Stimulated activated CD8-positive, alpha-beta memory T cell treated with anti-CD3 and anti-CD28 coated beads, Interleukin-2, amount 100 ng/mL, for 1 hour (primary cell): ENCODE measurements at places on chromosomes 5 and 9.

DNA sequence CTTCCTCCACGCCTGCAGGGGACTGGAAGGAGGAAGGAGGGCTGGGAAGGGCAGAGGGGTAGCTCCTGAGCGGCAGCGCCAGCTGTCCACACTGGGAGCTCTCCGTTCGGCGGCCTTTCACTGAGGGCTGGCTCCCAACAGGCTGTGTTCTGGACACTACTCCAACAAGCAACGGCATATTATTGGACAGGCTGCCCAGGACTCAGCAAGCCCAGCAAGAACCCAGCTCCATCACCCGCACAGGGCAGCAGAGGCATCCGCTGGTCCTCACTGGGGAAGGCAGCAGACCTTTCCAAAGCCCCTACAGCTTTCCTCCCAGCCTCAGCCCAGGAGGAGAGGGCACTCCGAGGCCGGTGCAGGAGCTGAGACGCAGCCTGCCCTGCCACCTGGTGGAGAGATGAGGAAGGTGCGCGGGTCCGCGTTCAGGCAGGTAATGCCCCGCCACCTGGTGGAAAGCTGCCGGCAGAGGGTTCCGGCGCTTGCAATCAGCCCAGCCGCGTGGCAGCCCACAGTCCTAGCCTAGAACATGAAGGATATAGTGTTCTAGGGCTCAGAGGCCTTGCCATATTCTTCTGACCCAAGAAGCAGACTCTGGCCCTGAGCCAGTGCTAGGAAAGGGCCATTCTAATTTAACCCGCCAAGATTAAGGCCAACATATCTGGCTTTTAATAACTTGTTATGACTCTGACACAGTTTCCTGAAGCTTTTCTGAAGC lies 74.4 kb downstream of the NRG2 start:
- peak; percentile 74 for DNase-seq

GRCh38 chr9:117916291-117916690 lies 212.1 kb downstream of the TLR4 start:
- DNase-seq: no peak

GRCh38 chr5:849651-850301 lies 1.0 kb downstream of the ZDHHC11 start:
- no peak for DNase-seq

DNA sequence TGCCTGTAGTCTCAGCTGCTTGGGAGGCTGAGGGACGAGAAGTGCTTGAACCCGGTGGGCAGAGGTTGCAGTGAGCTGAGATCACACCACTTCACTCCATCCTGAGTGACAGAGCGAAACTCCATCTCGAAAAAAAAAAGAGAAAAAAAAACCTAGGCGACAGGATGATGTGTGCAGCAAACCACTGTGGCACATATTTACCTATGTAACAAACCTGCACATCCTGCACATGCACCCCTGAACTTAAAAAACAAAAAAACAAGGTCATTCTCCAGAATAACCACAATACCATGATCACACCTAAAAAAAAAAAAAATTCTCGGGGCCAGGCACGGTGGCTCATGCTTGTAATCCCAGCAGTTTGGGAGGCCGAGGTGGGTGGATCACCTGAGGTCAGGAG lies 7.5 kb upstream of the DOLPP1 start:
- no peak for DNase-seq

DNA sequence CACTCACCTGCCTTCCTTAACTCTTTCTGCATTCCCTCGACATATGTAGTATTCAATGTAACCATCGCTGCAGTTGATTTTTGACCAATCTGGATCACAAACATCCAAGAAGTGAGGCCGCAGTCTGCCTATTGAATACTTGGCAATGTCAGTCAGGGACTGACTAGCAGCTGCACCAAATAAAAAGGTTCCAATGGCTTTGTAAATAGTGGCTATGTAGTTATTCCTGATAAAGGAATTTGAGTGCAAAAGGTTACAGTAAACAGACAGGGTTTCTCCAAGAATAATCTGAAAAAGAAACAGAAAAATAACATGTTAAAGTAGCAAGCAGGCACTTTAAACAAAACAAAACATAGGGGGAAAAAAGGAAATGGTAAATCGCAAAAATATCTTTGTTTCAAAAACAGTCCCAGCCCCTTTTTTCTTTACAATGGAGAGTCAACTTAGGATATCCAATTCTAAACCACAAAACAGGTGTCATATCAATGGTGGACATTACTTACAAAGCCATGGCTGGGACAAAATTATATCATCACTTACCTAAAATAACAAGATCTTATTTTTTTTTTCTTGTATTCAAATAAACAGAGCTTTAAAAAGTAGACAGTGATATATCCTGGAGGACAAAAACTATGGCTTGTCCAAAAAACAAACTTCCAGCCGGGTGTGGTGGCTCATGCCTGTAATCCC lies 66.8 kb downstream of the PLPP1 start:
- DNase-seq: no peak

- no peak for DNase-seq
Measured at GRCh38 chr9:91766315-91767069, 183.5 kb downstream of the ROR2 start.

DNA sequence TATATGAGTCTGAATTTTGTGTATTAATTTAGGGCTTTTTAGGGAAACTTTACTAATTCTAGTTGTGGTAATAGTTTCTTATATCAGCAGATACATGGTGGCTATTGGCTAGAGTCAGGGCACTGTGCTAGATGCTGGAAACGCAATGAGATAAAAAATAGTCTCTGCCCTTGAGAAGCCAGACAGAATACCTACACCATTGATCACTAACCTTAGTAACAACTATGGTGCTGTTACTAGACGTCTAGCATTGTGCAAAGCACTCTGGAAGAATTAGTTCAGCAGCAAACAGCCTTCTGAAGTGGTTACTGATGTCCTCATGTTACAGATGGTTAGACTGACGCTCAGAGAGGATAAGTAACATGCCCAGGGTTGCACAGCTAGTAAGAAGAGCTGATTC lies 61.8 kb downstream of the GDA start:
- DNase-seq: no peak
